ENCODE measurements at places on chromosomes 12 and 14. TPM values are rescaled to one million over a fixed set of nuclear protein-coding genes. Genes with fewer than 3 reads are reported as not detected.

DNA sequence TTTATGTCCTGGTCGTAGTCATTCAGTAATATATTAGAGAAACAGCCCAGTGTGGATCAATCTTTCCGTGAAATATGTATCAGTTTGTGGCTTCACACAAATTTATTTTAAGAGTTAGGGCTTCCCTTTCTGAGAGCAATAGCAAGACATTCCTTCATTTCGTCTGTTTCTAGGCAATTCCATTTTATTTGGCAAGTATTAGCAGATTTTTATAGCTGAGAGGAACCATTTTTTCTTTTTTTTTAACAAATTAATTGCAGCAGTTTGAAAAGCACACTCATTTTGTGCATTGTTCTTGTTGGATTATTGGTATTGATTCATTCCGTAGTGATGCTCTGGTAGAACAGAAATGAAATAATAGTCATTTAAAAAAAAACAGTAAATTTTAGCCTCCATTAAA, 132.9 kb downstream of the SRGAP1 start:
- DNase-seq, result no peak

DNA sequence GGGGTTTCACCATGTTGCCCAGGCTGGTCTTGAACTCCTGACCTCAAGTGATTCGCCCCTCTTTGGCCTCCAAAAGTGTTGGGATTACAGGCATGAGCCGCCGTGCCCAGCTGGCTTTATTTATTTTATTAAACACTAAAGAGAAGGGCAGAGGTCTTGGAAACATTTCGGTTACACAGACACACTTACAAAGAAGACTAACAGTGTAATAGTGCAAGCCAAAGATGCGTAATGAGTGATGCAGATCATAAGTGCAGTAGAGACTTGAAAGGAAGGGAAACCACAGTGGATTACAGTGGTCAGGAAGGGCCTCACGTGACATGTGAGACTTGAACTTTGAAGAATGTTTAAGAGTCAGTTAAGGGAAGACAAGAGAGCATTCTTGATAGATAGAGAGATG, 33.9 kb upstream of the CDK17 start:
- DNase-seq, result no peak

GRCh38 chr14:23663711-23664110, 27.5 kb downstream of the DHRS2 start:
- DNase-seq, result no peak

- no peak for DNase-seq
Observed at GRCh38 chr12:107478881-107479280, 206.7 kb upstream of the PWP1 start.

DNA sequence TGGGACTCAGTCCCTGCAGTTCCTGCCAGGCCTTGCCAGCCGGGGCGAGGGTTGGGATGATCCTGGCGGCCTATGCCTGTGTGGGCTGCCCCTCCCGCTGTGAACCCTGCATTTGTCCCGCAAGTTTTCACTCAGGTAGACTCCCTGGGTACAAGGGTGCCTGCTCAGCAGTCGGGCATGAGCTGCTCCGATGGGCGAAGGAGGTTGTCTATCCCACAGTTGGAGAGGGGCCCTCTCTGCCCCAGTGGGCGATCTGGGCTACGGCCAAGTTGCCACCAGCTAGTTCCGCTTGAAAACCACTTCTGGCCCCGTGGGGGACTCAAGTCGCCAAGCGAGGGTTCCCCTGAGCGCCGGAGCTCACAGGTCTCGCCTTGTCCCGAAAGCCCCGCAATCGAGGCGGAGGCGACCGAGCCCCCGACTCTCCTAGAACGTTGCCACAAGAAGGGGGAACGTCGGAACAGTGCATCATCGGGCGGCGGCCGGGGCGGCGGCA, 365 bp upstream of the TPI1 start:
- peak; percentile 17 for DNase-seq

DNA sequence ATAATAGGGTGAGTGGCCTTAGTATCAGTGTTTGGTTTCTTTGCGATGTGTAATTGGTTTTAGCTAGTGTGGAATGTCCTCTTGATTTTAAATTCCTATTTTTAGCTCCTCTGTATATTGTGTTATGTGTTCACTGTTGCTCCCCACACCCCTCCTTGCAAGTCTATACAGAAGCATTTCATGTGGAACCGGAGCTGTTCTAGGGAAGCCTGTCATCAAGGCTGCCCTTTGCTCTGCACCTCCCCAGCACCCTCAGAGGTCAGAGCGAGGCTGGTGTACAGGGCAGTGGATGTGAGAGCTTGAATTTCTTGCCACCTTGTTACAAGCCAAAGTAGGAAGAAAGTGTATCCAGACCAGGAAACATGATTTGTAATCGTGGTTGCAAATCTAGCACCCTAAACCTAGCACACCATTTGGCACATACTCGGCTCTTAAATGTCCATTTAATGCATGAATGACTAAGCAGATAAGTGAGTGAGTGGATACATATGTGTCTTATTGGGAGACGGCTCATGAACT, 376.8 kb downstream of the RGS6 start:
- DNase-seq, result no peak

GRCh38 chr14:50954811-50955372, 10.6 kb upstream of the PYGL start:
- DNase-seq, result no peak

Gene PCED1B
- 2.1 TPM for total RNA-seq

Gene NPFF
- total RNA-seq, result not detected

Gene RIPK3
- total RNA-seq, result 12.6 TPM

Gene EFS
- not detected for total RNA-seq

Data from Calu3 (cell line).